NCI-H2107 (cell line): ENCODE measurements at places on chromosomes 6 and 20.

- no peak for DNase-seq
These were observed 24.0 kb upstream of the GTSF1L start for GRCh38 chr20:43750774-43751166.

DNA sequence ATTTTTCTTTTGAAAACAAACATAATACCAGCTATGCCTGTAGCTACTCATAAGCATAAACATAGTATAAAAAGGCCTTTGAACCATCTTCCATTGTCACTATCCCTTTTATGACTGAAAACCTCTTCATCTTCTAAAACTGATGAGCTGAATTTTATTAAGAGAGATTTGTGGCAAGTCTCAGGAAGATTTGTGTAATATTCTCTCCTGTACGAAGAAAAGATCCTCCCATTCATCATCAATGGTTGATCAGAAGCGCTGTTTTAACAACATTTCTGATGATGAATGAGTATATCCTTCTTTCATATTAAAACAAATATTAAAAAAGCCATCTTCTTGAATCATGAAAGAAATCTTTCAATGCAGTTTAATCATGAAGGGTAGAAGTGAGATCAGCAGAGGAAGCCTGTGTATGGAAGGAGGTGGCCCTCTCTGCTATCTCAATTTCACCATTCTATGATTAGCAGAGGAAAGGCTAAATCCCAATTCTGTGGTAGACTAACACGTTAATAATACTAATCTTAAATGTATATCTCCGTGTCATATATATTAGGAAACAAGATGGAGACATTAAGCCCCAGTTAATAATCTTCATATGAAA lies 430.2 kb downstream of the FRK start:
- no peak for DNase-seq

GRCh38 chr20:32602273-32602672 lies 17.1 kb upstream of the NOL4L start:
- no peak for DNase-seq

- no peak for DNase-seq
These were observed 39.3 kb downstream of the NINL start for GRCh38 chr20:25546048-25546447.

GRCh38 chr6:140669321-140669720 lies 1294.9 kb upstream of the CITED2 start:
- DNase-seq = no peak

GRCh38 chr6:38806271-38806670 lies 91.2 kb downstream of the DNAH8 start:
- no peak for DNase-seq

GRCh38 chr20:21325296-21325695 lies 22.2 kb downstream of the XRN2 start:
- no peak for DNase-seq

GRCh38 chr6:151589667-151590066 lies 95.8 kb downstream of the CCDC170 start:
- no peak for DNase-seq
